ENCODE measurements at places on chromosomes 1 and 21. TPM values are rescaled to one million over a fixed set of nuclear protein-coding genes. Genes with fewer than 3 reads are reported as not detected.

The LRRC38 gene
- not detected for total RNA-seq

DNA sequence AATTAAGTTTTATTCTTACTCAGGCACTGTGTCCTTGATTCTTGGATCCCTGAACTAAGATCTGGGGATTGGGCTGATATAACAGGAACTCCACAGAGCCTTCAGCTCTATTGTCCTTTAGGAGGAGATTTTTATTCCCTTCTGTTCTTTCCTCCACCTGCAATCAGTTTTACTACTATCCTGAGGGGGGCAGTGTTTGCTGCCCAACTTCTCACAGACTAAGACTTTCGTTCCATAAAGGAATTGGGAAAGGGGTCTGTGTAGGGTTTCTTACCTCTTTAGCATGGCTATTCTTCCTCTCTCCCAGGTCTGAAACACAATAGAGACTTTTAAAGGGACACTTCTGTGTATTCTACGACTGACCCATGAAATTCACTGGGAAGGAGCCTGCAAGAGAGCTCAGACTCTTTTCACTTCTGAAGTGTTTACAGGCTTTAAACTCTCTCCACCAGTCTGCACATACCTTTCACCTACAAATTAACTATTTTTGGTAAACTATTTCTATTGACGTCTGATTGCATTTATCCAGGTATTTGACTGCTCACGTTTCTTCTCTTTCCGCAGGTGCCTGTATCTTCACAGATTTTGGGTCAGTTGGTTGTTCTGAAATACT is 103.3 kb upstream of the DEPDC1 start:
- H3K36me3 ChIP-seq = no peaks in the 10 kb centered on the region
- no peak overlapping the region for H3K27ac ChIP-seq
- H3K27me3 ChIP-seq = no peaks in the 10 kb centered on the region
- H3K4me3 ChIP-seq = peak overlapping the region; percentile 20
- no peaks in the 10 kb centered on the region for H3K4me1 ChIP-seq

DNA sequence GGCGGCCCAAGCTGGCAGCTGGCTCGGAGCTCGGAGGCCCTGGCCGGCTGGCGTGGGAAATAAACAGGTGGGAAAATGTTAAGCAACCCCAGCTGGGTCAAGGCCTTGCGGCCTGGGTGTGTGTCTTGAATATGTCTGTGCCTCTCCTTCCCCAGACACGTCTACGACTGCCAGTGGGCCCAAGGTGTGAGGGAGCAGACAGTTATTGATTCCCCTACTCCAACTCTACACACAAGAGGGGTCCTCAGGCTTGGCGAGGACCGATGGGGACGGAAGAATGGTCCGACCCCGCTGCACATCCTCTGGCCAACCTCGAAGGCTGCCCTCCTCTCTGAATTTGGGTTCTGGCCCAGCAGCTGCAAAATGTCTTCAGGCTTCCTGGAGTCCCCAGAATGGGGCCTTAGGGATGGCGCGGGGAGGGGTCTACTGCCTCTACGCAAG is 2.2 kb downstream of the IL22RA1 start:
- no peak overlapping the region for H3K4me3 ChIP-seq
- DNase-seq = no peak
- no peak overlapping the region for H3K27ac ChIP-seq
- no peaks in the 10 kb centered on the region for H3K4me1 ChIP-seq

DNA sequence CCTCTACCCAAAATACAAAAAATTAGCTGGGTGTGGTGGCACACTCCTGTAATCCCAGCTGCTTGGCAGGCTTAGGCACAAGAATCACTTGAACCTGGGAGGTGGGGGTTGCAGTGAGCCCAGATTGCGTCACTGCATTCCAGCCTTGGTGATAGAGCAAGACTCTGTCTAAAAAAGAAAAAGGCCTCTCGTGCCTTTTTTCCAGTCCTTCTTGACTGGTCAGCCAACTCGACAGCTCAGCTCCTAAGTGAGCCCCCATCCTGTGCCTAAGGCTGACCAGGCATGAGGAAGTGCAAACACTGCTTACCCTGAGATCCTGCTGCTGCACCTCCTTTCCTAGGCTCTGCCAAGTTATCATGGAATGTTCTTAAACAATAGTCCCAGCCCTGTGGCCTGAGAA is 10.1 kb upstream of the PROK1 start:
- H3K4me3 ChIP-seq = no peak overlapping the region
- no peak overlapping the region for H3K27ac ChIP-seq
- H3K27me3 ChIP-seq = no peaks in the 10 kb centered on the region
- H3K4me1 ChIP-seq = no peaks in the 10 kb centered on the region
- no peak for DNase-seq
- no peaks in the 10 kb centered on the region for H3K36me3 ChIP-seq

DNA sequence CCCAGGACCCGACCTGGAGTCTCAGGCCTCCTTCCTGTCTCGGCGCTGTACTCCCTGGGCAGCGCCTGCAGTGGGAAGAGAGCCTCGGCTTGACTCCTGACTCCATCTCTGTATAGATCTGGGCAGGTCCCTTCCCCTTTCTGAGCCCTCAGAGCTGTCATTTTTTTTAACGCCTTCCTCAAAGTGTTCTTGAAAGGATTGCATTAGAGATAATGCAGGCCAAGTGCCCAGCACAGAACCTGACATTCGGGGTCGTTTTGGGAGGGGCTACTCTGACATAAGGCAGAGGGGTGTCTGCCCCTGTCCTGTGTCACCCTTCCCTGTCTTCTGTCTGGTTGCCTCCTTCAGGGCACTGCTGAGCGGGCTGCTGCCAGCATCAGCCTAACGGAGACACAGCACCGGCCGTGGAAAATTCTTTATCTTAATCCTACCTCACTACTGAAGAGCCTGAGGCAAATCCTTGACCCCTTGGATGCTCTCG is 271.6 kb downstream of the TRABD2B start:
- DNase-seq = no peak
- H3K36me3 ChIP-seq = no peaks in the 10 kb centered on the region
- H3K4me1 ChIP-seq = peaks cover 15% of the 10 kb centered on the region
- H3K27me3 ChIP-seq = peaks cover 35% of the 10 kb centered on the region
- H3K4me3 ChIP-seq = peak overlapping the region; percentile 13
- H3K27ac ChIP-seq = no peak overlapping the region

DNA sequence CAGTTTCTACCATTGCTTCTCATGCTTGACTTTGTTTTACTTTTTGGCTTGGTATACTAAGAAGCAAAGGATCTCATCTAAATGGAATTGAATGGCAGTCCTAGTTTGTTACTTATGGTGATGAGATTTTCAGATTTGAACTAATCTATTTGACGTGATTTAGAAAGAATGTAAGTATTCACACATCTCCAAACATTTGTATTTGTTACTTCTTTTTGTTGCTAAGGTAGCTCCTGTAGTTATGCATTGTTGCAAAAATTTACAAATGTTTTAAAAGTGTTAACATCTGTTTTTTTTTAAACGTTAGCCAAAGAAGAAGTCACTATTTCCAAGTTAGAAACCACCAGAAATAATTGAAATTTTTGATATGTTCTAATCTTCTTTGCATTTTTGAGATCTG is 222.5 kb downstream of the RPS6KC1 start:
- H3K4me3 ChIP-seq = no peak overlapping the region
- H3K27ac ChIP-seq = no peak overlapping the region
- H3K4me1 ChIP-seq = no peaks in the 10 kb centered on the region
- H3K36me3 ChIP-seq = no peaks in the 10 kb centered on the region
- no peaks in the 10 kb centered on the region for H3K27me3 ChIP-seq

Data from sigmoid colon (tissue), 7 donors.